ENCODE measurements at places on chromosomes 5 and 9.

DNA sequence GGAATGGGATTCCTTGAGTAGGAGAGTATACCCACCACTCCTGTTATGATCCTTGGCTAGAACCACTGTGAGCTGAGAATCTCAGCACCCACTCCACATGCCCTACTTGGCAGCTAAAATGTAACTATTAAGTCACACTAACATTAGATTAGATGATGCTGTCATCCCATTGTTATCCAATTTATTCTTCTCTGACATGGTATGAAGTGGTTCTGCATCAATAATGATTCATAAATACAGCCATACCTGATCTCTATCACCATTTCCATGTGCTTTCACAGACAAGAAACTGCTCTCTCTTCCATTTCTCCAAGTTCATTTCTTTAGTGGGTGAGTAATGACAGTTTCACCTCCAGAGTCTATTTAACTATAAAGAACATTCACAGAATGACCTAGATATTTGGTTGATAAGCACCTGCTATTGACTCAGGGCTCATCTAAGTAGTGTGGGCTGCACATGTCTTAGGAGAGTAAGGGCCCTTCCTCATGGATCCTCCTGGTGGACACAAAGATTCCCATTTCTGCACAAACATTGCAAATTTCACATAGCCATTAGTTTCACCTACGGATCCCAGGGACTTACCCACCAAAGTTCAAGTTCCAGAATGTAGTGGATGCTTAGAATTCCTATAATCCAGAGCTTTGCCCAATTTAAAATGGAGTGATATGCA, 187.9 kb downstream of the EBF1 start:
- no peak for DNase-seq

DNA sequence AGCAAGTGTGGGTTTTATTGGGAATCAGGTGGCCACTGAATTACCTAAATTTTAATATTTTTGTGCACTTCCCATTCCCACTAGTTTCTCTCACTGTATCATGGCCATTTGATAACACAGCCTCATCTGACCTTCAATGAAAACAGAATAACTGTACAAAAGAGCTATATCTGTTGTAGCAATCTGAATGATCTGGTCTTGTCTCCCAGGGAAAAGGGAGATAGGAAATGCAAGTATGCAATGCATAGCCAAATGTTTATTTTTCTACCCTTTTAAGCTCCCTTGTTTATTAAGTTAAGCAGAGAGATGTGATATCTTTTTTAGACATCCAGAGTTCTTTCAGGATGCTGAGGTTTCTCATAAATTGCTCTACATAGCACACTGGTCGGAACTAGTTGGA, 288.3 kb upstream of the CLINT1 start:
- no peak for DNase-seq

GRCh38 chr5:33764786-33765185, 127.0 kb downstream of the ADAMTS12 start:
- no peak for DNase-seq

GRCh38 chr5:143569213-143569701, 165.8 kb upstream of the NR3C1 start:
- DNase-seq = no peak

GRCh38 chr9:127199001-127199791, 65.4 kb upstream of the GARNL3 start:
- peak; percentile 87 for DNase-seq

GRCh38 chr9:89489548-89490530, 8.1 kb downstream of the SEMA4D start:
- no peak for DNase-seq

GRCh38 chr5:127028822-127029457, 1.4 kb downstream of the MARCHF3 start:
- DNase-seq = peak; percentile 47

- DNase-seq = no peak
Measured at GRCh38 chr5:110838961-110839360, 100.2 kb downstream of the SLC25A46 start.

DNA sequence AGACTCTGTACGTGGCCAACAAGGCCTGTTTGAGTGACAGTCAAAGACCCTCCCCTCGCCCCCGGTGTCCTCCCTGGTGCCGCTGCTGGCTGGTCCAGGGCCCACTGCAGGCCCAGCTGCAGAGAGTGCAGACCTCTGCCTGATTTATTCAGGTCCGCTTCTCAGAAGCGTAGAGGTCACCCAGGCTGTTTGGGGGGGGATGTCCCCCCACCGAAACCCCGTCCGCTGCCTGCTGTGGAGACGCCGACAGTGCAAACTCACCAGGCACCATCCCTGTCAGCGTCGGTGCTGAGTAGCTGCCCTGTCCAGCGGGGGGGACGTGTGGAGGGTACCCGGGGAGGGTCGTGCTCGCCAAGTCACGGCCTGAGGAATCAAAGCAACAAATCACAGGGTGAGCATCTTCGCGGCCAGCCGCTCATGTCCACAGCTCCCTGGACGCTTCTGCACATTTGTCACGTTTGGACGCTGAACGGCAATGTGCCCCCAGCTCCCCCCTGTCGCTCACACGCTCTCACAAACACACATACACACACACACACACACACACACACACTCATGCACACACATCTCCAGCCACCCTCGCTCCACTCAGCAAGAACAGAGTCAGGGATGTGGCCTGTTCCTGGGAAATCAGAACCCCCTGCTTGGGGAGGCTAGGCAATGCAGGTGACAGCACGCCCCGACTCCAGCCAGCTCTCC, 152.2 kb downstream of the PAX5 start:
- DNase-seq = no peak

DNA sequence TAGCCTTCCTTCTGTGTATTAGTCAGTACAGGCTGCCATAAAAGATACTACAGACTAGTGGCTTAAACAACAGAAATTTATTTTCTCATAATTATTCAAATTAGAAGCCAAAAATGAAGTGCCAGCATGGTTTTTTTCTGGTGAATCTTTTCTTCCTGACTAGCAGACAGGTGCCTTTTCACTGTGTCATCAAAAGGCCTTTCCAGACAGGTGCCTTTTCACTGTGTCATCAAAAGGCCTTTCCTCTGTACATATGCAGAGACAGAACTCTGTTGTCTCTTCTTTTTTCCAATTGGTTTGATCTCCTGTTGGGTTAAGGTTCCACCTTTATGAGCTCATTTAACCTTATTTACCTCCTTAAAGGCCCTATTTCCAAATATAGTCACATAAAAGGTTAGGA, 599.9 kb downstream of the ISL1 start:
- no peak for DNase-seq

DNA sequence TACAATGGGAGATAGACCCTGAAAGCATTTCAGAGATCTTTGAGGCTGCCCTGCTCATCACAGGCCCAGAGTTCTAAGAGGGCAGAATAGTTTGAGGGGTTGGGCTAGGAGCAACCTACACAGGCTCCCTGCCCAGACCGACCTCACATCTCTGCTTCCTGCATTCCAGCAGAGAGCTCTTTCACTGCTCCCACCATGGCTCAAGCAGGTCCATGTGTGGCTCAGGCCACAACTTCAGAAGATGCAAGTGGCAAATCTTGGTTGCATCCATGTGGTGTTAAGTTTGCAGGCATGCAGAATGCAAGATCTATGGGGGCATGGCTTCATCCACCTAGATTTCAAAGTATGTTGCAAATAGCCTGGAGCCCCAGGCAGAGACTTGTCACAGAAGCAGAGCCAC, 39.0 kb downstream of the GDA start:
- no peak for DNase-seq

DNA sequence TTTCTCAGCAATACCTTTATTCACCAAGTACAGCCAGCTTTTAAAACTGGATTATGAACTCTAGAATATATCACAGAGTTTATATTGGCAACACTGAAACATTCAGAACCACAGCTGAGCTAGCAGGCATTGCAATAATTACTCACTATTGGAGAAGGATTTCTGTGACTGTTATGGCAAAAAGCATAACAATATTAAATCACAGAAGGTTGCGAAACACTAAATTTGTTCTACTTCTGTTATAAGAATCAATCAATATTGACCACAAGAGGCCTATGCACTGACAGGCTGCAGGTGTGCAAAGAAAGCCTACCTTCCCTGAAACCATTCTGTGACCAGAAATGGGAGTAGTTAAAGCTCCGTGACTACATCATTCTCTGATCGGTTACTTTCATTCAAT, 59.2 kb downstream of the AP3B1 start:
- DNase-seq = no peak

GRCh38 chr9:133659516-133659915, 23.4 kb downstream of the DBH start:
- no peak for DNase-seq

DNA sequence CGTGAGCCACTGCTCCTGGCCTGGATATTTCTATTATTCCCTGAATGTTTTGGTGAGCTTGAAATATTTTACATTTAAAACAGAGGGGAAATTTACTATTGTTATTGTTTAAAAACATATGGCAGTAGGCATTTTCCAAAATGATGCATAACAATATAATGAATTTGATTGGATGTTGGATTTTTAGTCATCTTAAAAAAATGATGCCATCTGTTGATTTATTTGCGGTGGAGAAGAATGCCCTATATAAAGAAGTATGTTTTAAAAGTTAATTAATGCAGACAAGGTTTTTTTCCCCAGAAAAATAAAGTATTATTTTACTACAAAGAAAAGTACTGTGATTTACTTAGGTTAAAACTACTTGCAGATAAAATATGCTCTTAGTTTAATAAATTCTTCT, 33.4 kb upstream of the ARRDC3 start:
- DNase-seq = peak; percentile 28

DNA sequence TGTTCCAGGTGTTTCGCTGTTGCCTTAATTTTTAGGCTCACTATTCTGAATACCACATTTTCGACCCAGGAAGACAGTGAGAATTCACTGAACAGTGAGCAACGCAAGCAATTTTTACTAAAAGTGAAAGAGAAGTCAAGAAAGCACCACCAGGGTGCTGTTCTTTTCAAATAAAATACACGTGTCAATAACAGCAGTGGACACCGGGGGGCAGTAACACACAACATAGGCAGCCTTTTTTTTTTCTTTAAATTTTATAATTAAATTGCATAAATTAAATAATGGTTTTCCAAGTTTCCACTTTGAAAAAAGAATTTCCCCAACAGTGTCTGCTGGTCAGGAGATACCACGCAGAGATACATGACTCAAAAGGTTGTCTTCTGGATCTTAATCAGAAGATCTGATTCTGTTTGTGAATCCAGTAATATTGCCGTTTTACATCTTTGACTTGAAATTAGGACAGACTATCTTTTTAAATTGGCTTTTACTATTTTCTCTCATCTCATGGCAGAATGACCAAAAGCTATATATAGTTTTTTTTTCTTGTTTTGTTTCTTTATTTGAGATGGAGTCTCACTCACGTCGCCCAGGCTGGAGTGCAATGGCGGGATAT, 47.1 kb upstream of the SH3GL2 start:
- peak; percentile 28 for DNase-seq

DNA sequence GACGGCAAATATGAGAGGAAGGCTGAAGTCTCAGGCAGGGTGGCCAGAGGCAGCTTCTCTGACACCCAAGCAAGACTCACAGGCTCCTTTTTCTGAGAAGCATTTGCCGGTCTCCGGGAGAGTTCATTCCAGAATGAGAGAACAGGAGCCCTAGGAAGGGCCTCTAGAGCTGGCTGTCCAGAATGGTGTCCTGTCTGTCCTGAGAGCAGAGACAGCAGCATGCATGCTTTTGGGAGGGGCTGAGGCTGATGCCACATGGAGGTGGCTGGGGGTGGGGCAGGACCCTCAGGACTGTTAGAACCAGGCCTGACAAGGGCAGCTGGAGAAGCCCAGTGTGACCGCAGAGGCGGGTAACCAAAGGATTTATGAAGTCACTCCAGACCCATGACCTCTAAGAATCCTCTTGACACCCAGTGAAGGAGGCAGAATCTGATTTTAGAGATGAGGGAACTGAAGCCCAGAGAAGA, 60.0 kb downstream of the SHB start:
- no peak for DNase-seq

- peak; percentile 51 for DNase-seq
Measured at GRCh38 chr9:36928670-36929349, 105.3 kb downstream of the PAX5 start.

GRCh38 chr9:34515959-34516358, 6.8 kb downstream of the ENHO start:
- no peak for DNase-seq

GRCh38 chr5:82259172-82259800, 18.9 kb downstream of the RPS23 start:
- DNase-seq = peak; percentile 54
